Hepatocyte (in vitro differentiated cells): ENCODE measurements at places on chromosomes 5 and 9. TPM values are rescaled to one million over a fixed set of nuclear protein-coding genes. Genes with fewer than 3 reads are reported as not detected.

Gene TRPM6
- total RNA-seq, result 19.0 and 20.3 TPM in 2 replicates

Gene CER1
- 0.53 TPM in 1 of 2 replicates, not detected in the other for total RNA-seq

Gene FTMT
- not detected in 2 replicates for total RNA-seq

Gene DMRT2
- not detected in 2 replicates for total RNA-seq

Gene PELO
- total RNA-seq, result 21.9 and 24.3 TPM in 2 replicates

Gene PAPPA
- total RNA-seq, result 8.9 and 12.3 TPM in 2 replicates

DNA sequence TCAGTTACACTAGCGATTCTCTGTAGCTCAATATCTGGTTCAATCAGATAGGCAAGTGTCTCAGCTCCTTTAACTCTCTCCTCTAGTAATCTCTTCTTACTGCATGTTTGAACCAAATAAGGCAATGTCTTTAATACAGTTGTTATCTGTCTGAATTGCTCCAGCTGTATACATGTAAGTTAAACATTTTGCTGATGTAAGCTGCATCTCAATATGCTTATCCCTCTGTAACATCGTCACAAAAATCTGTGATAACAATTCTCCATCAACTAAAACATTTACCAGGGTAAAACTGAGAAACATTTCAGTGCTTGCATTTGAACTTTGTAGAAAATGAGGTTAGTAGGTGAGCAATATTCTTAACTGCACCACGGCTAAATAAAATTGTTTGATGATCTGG, 29.6 kb upstream of the IGFBPL1 start:
- no peak for DNase-seq

DNA sequence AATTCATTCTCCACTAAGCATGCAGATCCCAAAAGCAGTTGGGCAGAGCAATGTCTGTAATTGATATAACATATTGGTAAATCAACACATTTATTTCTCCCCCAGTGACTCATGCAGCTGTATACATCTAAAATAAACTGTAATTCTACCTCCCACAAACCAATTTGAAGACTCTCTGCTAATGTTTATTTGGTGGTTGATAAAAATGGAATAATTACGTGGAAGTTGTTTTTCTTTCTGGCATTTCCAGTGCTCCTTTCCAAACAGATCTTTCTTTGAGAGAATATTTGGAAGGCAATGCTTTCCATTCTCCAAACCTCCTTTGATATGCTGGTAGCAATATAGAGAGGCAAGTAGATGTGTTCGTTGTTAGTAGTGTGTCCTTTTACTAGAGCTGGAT, 194.7 kb downstream of the CHSY3 start:
- no peak for DNase-seq

DNA sequence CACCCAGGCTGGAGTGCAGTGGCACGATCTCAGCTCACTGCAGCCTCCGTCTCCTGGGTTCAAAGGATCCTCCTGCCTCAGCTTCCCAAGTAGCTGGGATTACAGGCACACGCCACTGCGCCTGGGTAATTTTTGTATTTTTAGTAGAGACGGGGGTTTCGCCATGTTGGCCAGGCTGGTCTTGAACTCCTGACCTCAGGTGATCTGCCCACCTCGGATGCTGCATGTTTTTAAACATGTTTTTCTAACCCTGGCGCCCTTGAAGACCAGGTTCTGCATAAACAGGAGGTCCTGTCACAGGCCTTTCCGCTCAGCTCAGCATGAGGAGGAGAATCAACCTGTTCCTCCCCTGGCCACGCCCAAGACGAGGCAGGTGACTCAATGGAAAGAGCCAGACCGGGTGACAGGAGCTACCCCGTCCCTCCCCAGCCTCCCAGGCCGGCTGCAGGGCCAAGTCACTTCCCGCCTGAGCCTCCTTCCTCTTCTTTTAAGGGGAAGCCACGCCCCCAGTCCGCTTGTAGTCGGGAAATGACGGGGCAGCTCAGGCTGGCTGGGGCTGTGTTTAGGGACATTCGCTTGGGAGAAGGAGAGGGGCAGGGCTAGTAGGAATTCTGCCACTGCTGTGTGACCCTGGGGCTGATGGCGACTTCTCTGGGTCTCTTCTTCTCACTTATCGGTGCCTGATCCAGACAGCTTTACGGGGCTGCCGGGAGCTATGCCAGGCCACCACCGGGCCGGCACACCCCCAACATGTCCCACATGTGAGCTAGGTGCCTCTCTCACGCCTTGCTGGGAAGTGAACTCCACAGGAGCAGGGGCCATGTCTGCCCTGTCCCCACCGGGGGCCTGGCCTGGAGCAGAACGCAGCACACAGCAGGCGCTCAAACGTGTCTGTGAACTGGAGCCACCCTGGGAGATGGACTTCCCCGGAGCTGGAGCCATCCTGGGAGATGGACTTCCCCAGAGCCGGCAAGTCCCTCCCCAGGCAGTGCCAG, 6.1 kb downstream of the NOTCH1 start:
- peak; percentile 79 for DNase-seq

GRCh38 chr9:116191576-116192415, 38.2 kb downstream of the PAPPA start:
- DNase-seq, result no peak

GRCh38 chr5:160370713-160371034, 248 bp upstream of the C1QTNF2 start:
- DNase-seq, result no peak

DNA sequence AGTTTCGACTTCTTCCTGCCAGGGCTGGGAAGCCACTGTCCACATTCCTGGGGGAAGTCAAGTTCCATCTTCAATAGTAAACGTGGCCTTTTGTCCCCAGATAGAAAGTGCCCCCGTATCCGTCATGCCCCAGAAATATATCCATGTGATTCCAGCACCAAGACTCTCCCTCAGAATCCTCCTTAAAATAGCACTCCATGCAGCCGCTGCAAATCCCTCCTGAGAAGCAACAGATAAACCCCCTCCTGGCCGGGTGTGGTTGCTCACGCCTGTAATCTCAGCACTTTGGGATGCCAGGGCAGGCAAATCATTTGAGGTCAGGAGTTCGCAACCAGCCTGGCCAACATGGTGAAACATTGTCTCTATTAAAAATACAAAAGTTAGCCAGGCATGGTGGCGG, 126.1 kb downstream of the OLFM1 start:
- no peak for DNase-seq
